ENCODE measurements at places on chromosomes 7 and 10. TPM values are rescaled to one million over a fixed set of nuclear protein-coding genes. Genes with fewer than 3 reads are reported as not detected.

- DNase-seq = no peak
Measured at GRCh38 chr10:6610647-6611046, 30.6 kb upstream of the PRKCQ start.

GRCh38 chr7:124171068-124171467 is 138.2 kb upstream of the TMEM229A start:
- peak; percentile 37 for DNase-seq

VAX1 gene
- not detected for polyA plus RNA-seq

- DNase-seq = no peak
Measured at GRCh38 chr10:127322286-127322685, 125.9 kb upstream of the INSYN2A start.

EN2 gene
- polyA plus RNA-seq = not detected

- no peak for DNase-seq
Measured at GRCh38 chr10:111139567-111139966, 62.7 kb downstream of the ADRA2A start.

LLCFC1 gene
- polyA plus RNA-seq = not detected

GRCh38 chr10:77949167-77949566 is 22.6 kb upstream of the DLG5 start:
- no peak for DNase-seq

DNA sequence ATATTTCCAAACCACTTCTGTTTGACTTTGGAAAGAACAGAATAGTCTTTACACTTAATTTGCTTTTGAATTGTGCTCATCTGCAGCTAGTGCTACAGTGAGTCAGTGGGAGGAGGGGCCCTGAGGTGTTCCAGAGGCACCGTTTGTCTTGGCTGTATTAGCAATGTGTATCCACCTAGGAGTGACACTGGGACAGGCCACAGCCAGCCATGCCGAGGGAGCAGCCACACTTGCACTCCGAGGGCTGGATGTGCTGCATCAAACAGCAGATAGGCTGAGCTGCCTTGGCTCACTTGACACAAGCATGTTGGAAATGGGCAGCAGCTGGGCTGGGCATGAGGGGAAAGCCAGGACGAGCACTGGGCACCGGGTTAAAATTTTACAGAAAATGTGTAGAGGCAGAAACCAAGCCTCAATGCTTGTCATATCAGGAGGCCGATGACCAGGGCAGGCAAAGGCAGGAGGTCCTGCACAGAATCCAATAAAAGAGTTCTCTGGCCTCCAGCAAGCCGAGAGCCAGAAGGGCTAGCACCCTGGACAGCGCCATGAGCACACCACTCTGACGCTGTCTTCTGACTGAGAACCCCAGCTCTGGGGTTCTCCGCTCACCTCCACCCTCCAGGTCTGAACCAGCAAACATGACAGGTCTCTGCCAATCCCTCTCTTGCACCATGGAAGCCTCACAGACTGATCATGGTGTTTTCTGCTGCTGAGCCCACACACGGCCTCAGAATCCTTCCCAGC is 163.3 kb downstream of the GRID1 start:
- DNase-seq = no peak

UPF2 gene
- 12.3 TPM for polyA plus RNA-seq

DNA sequence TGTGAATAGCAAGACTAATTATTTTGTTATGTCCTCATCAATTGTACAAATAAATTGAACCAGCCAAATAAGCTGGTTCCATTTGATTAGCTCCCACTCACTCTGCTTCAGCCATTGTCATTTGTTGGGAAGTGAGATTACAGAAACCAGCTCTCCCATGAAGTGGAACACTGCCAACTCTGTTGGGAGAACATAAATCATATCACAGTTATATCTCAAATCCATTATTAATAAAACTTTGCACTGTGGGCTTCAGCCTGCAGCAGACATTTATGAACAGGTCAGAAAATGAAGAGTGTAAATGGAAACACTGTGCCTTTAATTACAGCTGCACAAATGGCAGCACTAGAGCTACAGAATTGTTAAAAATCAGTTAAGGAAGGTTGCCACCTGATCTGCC is 46.7 kb upstream of the TEX47 start:
- DNase-seq = no peak

GRCh38 chr7:38190011-38190410 is 12.0 kb downstream of the STARD3NL start:
- no peak for DNase-seq

GRCh38 chr10:77687621-77688020 is 50.0 kb upstream of the KCNMA1 start:
- no peak for DNase-seq

GPR15LG gene
- polyA plus RNA-seq = not detected

DNA sequence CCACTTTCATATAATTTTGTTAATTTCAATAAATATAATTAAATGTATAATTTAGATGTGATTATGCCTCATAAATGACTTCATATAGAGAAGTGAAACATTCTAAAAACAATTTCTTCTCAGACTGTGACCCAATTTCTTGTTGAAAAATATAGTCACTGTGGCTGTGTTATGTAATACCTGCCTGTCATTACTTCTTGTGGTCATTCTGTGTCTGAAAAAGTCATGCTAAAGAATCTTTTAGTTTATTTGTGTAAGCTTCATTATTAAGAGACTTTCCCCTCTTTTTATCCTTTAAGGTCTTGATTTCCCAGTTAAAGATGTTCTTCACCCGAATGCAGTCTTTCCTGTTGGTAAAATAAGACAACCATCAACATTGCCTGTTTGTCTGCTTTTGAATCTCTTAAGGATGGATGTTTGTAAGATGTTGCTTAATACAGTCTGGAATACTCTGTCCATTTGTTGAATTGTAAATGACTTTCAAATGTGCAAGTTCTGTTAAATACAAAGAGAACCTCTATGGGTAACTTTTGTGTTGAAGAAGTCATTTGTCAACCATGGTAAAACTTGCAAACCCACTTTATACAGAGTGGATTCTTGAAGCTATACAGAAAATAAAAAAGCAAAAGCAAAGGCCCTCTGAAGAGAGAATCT is 16.0 kb downstream of the KAT6B start:
- no peak for DNase-seq

GRCh38 chr7:137342265-137342664 is 1.3 kb downstream of the PTN start:
- no peak for DNase-seq

- DNase-seq = no peak
Measured at GRCh38 chr7:44395067-44395466, 69.7 kb upstream of the CAMK2B start.

ZNF425 gene
- 1.8 TPM for polyA plus RNA-seq

GRCh38 chr10:46069771-46070463 is 23.8 kb upstream of the MSMB start:
- DNase-seq = no peak

PAPOLB gene
- not detected for polyA plus RNA-seq
